GM10248 (cell line): ENCODE measurements at places on chromosomes 5 and 9.

GRCh38 chr5:116271446-116272025, 186.7 kb downstream of the COMMD10 start:
- DNase-seq: no peak

DNA sequence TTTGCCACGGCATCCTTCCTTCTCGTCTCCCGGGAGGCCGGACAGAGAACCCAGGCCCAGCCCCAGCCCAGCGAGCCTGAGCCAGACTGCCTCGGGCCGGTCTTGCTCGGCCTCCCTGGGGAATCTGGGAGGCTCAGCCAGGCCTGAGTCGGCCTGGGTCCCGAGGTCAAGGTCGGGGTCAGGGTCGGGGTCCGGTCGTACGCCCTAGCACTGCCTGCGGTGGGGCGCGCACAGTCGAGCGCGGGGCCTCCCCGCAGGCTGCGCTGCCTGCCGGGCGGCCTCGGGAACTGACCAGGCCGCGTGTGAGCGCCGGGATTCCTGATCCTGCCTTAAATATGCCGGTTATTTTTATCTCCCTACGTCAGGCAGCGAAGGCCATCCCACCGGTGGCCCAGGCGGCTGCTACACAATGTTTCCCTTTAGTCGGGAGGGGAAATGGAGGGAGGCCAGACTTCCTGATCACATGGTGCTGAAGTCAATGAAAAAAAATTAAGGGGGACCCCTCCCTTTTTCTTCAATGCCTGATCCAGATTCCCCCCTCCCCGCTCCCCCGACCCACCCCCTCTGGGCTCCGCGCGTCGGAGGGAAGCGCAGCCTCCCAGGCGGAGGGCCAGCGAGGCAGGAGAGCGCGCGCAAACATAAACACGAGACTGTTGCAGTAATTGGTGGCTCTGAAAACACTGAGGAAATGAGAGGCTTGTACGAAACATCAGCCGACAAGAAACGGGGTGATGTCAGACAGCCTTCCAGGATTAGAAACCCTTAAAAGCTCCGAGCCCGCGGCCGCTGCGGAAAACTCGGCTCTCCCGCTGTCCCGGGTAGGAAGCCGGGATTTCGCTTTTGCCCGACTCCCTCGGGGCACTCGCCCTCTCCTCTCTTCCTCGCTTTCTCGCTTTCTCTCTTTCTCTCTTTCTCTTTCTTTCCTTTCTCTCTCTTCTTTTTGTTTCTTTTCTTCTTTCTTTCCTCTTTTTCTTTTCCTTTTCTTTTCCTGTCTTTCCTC, 148.2 kb upstream of the KLF4 start:
- DNase-seq: peak; percentile 42

GRCh38 chr9:34025062-34025461, 23.6 kb downstream of the UBAP2 start:
- DNase-seq: no peak

- DNase-seq: peak; percentile 50
These were observed 10.4 kb downstream of the TRIM14 start for GRCh38 chr9:98108531-98109031.
